NCI-H146 (cell line): ENCODE measurements at places on chromosomes 11 and 22.

DNA sequence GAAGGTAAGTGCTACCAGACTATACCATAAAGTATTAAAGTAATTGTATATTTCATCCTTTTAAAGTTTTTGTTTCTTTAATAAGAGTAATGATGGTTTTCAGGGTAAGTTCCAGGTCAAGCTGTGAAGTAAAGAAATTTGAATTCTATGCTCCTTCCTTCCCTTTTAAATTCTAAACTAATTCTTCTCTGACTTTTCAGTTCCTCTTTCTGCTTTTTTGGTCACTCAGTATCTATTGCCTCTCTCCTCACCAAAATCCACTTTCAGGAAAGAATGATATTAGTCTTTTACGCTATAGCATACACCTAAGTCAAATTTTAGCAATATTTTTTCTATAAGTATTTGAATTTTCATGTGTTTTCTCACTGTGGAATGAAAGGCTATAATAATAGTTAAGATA is 8.2 kb downstream of the MMP8 start:
- no peak for DNase-seq

DNA sequence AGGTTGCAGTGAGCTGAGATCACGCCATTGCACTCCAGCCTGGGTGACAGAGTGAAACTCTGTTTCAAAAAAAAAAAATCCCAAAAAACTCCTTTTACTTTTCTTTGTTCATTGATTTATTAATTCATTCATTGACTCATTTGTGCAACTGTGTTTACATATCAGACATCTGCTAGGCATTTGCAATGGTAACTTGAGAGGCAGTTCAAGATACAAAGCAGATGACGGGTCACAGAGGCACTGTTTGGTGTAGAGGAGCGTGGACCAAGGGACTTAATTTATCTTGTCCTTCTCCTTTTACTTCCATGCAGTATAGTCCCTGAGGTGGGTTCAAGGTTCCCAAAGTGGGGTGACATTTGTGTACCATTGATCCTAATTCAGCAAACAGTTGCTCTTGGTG is 71.4 kb downstream of the KIAA1671 start:
- peak; percentile 48 for DNase-seq

- DNase-seq: no peak
Measured at GRCh38 chr11:126704096-126704495, 296.5 kb downstream of the KIRREL3 start.

GRCh38 chr11:1566381-1567051 is 5.6 kb downstream of the DUSP8 start:
- DNase-seq: no peak

GRCh38 chr11:86610559-86611341 is 61.7 kb downstream of the ME3 start:
- DNase-seq: no peak
